ENCODE measurements at places on chromosomes 7 and 10. TPM values are rescaled to one million over a fixed set of nuclear protein-coding genes. Genes with fewer than 3 reads are reported as not detected.

OR2A42 gene
- not detected for total RNA-seq

CALN1 gene
- 5.4 TPM for total RNA-seq

BTBD16 gene
- 0.85 TPM for total RNA-seq

UCN3 gene
- total RNA-seq: not detected

TMEM176A gene
- 4.9 TPM for total RNA-seq

CALCR gene
- total RNA-seq: not detected

ABCB4 gene
- 2.8 TPM for total RNA-seq

C10orf53 gene
- not detected for total RNA-seq

PON3 gene
- 14.5 TPM for total RNA-seq

MPP7 gene
- total RNA-seq: 46.7 TPM
